ENCODE measurements at places on chromosomes 16 and 17.

DNA sequence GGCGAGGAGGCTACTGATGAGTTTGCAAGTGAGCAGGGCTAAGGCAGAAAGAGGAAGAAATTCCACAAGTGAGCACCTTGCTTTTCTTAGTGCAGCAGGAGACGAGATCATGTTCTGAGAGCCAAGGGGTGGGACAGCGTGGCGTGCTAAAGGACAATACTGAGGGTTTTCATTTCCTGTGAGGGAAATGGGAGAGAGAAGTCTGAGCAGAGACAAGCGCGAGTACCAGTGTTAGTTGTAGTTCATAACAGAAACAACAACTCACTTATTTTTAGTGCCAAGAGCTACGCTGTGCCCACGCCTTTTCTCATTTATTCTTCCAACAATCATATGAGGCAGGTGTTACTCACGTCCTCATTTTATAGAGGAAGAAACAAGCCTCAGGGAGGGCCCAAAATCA, 2.3 kb downstream of the SPACA3 start:
- DNase-seq, result no peak

DNA sequence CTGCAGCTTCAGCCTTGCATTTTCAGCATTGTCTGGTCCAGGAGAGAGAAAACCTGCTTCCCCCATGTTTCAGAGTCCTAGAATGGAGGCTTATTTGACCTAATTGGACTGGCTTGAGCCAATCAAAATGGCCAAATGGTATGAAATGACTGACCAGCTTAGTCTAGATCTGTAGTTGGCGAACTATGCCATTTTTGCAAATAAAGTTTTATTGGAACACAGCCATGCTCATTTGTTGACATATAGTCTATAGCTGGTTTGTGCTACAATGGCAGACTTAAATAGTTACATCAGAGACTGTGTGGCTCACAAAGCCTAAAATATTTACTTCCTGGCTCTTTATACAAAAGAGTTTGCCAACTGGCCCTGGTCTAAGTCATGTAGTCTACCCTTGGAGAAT, 180.8 kb downstream of the HS3ST3B1 start:
- no peak for DNase-seq

DNA sequence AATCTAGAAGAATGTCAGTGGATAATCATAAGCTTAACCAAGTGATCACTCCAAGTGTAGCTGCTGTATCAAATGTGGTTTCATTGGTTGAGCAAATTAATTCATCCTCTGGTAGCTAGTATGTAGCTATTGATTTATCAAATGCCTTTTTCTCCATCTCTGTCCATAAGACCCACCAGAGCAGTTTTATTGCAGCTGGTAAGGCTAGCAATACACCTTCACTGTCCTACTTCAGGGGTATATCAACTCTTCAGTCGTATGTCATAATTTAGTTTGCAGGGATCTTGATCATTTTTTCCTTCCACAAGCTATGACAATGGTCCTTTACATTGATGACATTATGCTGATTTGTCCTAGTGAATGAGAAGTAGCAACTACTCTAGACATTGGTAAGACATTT, 158.8 kb downstream of the PRKCB start:
- DNase-seq, result no peak

DNA sequence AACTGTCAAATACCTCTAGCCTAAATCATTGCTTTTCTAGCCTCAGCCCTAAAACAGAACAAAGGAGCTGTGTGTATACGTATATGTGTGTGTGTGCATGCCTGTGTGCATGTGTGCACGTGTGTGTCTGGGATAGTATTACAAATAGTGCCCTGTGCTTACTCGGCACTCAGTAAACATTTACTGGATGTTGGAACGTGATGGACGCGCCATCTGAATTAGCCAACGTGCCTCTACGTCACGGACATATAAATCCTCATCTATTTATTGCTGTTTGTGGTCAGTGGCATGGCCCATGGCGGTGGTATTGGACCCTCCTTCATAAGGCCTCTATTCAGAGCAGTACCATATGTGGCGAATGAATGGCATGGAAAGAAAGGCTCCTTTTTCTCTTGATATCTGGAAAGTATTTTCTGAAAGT, 37.5 kb downstream of the WWP2 start:
- DNase-seq, result no peak

DNA sequence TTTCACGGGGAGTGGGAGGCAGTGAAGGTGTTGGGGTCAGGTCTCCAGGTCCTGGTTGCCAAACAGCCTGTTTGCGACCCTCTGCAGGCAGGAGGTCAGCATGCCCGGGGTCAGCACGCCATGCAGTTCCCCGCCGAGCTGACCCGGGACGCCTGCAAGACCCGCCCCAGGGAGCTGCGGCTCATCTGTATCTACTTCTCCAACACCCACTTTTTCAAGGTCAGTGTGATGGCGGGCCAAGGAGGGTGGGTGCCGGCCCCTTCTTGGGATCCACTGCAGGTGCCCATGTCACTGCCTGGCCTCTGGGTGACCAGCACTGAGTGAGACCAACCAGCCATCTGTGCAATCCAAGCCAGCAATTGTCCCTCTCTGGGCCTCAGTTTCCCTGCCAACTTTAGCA, 21.3 kb downstream of the ADGRG5 start:
- DNase-seq, result no peak

DNA sequence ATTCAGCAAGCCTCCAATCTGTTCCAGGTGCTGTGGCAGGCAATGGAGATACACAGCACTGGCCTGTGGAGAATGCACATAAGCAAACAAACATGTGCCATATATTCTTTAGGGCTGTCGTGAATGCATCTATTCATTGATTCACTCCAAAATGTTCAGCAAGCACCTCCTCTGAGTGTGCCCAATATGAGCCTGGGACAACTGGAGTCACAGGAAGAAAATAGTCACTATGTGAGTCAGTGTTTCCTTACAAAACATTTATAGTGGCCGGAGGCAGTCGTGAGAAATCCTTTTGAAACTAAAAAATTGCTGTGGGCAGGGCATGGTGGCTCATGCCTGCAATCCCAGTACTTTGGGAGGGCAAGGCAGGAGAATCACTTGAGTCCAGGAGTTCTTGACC, 310.1 kb downstream of the CA10 start:
- no peak for DNase-seq

- no peak for DNase-seq
Measured at GRCh38 chr17:7912927-7913524, 3.1 kb downstream of the RNF227 start.

DNA sequence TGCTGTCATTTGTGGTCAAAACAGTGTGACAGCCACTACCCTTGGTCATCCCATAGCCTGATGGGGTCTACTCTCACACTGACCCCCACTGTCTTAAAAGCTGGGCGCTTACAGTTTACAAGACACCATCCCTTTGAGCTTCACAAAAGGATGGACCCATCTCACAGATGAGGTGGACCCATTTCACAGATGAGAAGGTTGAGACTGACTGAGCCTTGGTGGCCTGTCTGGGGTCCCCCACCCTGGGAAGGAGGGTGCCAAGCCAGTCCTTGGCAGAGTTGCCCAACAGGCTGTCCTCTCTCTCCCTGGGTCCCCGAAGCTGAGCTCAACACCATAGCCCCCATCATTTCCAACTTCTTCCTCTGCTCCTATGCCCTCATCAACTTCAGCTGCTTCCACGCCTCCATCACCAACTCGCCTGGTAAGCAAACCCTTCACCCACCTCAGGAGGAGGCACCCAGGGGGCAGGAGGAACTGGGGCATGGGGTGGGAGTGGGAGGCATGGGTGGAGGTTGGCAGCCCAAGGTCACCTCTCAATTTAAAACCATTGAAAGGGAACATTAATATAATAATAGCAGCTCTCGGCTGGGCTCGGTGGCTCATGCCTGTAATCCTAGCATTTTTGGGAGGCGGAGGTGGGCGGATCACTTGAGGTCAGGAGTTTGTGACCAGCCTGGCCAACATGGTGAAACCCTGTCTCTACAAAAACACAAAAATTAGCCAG, 17.2 kb downstream of the SLC12A3 start:
- no peak for DNase-seq

GRCh38 chr17:17570140-17570797, 21.2 kb downstream of the PEMT start:
- no peak for DNase-seq

- DNase-seq, result no peak
Measured at GRCh38 chr16:57349212-57350031, 9.2 kb upstream of the CCL22 start.

DNA sequence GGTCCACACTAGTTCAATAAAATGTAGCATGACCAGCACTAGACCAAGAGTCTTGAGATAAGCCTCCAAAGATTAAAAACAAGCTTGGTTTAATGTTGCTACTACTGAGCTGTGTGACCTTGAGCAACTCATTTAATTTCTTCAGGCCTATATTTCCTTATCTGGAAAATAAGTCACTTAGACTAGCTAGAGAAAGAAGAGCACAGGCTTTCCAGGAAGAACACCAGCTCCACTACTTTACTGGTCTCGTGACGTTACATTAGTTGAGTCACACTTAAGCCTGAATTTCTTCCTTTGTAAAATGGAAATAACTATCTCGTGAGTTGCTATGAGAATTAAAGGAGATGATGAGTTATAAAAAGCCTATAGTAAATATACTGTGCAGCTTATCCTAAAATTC, 5.4 kb downstream of the HELZ start:
- DNase-seq, result no peak

DNA sequence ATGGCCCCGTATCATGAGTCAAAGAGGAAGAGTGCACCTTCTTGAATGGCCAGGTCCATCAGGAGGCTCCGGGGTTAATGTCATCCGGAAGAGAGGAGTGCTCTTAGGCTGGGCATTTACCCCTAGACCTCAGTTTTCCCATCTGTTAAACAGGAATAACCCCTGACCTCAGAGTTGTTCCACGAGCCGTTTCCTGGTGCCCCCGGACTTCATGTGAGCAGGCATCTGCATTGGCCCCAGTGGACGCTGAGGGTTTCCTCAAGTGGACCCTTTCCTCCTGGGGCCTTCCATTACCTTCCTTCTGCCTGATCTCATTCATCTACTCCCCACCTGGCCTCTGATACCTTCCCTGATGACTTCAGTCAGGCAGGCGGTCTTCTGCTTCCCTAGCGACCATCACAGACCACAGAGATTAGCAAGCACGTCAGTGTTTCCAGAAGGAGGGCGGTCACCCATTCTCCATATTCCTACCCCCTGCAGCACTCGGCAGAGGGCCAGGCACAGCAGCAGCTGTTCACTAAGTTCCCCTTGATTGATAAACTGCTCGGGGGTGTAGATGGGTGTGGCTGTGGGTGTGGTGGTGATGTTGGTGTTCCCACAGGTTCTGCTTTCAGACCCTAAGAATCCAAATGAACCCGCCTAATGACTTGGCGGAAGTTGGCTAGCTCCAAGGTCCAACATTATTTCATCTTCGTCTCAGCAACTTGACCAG, 346.6 kb upstream of the TNRC6C start:
- no peak for DNase-seq

DNA sequence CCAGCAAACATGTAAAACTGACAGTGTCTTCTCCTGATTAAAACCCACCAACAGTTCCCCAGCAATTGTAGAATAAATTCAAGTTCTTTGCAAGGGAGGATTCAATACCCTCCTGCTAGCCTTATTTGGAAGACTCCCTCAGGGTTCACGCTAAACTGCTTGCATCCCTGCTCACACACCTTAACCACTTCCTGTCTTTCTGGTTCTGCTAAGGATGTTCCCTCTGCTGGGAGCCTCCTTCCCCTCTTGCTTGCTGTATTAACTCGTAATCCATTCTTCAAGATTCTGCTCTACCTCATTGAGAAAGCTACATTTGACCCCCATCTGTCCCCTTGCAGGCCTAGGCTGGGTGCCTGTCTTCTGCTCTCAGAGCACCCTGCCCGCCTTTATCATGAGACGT, 2.3 kb upstream of the SHISA6 start:
- no peak for DNase-seq
